ENCODE measurements at places on chromosomes 2 and 18.

- DNase-seq, result no peak
Observed at GRCh38 chr2:177646241-177646640, 253.7 kb downstream of the AGPS start.

DNA sequence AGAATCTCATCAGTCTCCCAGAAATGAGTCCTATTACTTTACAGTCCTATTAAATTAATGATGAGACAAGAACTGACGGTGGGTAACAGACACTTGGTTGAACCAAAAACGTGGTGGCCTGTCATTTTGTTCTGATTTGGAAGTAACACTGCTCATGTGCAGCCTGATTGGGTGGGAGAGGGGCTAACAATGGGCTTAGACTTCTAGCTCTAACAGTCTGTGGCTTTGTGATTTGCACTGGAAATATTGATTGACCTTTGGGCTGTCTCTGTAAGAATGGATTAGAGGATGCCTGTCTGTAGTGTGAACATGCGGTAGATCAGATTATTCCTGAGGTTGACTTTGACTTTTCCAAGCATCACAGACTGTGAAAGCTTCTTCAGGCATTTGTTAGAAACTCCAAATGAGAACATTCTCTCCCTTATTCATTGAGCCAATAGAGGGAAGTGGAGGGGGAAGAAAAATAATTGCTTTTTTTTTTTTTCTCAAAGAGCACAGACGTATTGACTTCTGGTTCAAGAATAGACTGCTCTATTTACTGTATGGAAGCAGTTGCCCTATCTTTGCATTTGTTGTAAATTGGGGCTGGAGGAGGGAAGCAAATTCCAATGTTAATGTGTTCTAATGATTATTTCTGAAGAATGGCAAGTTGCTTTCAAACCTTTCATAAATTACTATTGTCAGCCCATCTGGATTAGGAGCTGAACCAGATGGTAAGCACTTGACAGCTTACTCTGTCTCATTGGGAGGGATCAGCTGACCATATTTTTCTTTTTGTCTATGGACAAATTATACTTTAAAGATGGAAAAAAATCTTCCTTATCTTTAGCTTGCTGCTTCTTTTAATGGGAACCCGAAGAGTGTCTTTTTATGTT lies 85.8 kb upstream of the TTN start:
- no peak for DNase-seq

DNA sequence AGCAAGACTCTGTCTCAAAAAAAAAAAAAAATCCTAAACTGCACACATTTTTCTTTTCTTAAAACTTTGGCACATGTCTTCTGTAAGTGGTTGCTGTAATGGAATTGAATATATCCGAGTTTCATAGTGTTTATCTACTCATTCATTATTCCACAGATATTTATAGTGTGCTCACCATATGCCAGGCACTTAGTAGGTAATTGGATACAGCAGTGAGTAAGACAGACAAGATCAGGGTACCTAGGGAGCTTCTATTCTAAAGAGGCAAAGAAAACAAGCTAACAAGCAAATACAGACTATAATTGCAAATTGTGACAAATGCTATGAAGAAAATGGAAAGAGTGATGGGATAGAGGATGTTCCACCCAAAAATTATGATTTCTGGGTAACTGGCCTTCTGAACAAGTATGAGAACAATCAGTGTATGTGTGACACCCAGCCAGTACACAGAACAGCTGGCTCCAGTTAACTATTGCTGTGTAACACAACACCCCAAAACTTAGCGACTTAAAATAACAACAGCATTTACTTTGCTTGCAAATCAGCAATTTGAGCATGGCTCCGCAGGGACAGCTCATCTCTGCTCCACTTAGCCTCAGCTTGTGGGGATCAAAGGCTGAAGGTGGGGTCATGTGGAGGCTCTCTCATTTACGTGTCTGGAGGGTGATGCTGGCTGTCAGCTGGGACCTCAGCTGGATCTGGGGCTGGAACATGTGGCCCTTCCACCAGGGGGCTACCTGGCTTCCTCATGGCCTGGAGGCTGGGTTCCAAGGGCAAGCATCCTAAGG lies 224.9 kb downstream of the INSIG2 start:
- DNase-seq, result no peak

GRCh38 chr2:181517685-181518301 lies 60.6 kb downstream of the ITGA4 start:
- DNase-seq, result no peak

DNA sequence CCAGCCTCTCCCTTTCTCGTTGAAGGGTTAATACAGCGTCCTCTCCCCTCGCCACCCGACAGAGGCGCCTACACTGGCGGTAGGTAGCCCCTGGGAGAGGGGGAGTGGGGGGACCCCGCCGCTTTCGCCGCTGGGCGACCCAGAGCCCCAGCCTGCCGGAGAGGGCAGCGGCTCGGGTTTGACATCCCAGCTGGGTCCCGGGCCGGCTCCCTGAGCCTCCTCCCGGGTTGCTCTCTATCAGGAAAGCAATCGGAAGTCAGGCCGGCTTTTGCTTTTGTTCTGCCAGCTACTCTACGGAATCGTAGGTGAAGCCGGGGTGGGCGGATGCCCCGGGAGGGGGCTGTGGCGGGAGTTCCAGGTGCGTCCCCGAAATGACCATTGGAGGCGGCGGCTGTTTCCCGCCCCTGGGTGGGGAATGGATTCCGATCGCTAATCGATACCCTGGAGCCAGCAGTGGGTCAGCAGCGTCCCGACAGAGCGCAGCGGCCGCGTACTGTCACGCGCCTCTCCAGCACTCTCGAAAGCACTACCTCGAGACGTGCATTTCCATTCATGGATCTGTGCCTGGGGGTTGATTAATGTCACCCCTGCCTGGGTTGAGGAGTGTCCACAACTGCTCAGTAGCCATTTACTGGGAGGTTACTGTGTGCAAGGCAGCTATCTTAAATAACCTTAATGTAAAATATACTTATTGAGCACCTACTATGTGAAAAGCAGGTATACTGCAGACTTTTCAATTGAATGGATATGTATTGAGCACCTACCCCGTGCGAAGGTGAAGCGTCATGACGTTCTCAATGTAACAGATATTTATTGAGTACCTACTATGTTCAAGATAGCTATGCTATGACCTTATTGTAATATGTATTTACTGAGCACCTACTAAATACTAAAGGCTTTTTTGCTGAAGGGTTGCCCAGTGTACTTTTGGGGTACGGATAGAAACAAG lies 1.1 kb downstream of the MAPK4 start:
- no peak for DNase-seq

GRCh38 chr18:13510594-13510993 lies 215.8 kb downstream of the FAM210A start:
- DNase-seq, result no peak

DNA sequence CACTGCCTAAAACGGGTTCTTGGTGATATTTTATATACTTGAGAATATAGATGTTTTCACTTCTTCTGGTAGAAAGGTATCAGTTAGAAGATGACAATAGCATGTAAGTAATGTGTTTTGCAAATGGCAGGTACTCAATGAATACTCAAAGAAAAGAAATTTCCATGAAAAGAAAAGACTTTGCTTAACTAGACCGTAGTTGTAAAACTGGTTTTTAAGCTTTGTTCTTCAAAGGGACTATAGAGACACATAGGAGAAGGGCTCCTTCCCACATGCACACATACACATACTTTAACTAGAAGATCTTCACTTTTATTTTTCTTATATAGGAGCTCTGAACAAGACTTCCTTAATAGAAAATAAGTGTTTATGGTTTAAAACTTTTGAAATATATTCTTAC lies 215.3 kb upstream of the RND3 start:
- no peak for DNase-seq

GRCh38 chr2:214322662-214323061 lies 88.2 kb upstream of the VWC2L start:
- DNase-seq, result no peak

DNA sequence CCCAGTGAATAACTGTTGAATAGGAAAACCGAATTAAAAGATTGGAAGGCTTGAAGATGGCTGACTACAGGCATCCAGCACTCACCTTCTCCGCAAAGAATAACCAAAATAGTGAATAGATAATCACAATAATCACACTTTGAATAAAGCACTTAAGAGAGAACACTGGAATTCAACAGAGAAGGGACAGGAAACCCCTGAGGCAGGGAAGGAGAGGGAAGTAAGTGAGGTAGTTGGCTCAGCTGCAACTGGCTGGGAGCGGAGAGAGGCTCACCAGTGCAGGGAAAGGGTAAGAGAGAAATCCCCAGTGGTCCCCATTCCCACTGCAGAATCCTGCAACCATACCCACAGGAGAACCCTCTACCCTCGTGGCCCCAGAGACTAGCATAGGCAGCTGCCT lies 246.6 kb upstream of the NCKAP5 start:
- DNase-seq, result no peak

Data from suppressor macrophage treated with lipopolysaccharide for 4 hours (primary cell).